DMS153 (cell line): ENCODE measurements at places on chromosomes 7 and 10.

DNA sequence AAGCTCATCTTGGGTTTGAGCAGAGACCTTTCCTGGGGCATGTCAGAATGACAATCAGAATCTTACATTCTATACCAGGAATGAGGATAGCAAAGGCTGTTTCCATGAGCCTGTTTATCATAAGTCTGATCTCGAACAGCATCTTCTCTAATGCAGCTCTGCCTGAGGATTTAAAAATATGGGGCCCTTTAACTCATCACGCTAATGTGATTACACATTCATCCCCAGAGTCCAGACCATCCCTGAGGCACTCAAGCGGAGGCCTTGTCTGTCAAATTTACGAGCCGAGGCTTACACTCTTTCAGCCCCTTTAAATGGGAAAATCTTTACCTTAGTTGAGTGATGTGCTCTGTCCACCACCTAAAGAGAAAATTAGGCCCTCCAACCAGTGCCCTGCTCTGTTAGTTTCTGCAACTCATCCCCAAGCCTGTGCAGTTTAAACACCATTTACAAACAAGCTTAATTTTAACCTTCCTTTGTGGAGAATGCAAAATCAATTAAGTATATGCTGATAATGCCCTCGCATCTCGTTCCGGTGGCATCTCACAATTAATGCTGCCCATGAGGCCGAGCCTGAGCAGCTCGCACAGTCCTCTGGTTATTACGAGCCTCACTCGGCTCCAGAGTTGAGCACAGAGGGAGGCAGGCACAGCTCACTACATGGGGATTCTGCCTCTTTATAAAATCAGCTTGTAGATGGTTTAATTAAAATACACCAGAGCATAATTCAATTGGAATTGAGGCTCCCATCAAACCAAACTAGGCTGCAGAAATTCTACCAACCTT, 16.0 kb downstream of the CHST15 start:
- no peak for DNase-seq

DNA sequence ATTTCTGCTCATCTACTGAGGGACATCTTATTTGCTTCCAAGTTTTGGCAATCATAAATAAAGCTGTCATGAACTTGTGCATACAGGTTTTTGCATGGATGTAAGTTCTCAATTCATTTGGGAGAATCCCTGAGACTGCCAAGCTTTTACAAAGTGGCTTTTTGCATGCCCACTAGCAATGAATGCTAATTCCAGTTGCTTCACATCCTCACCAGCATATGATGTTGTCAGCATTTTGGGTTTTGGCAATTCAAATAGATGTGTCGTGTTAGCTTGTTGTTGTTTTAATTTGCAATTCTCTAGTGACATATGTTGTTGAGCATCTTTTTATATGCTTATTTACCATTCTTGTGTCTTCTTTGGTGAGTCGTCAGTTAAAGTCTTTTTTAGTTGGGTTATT, 57.2 kb downstream of the RAB18 start:
- DNase-seq: no peak

DNA sequence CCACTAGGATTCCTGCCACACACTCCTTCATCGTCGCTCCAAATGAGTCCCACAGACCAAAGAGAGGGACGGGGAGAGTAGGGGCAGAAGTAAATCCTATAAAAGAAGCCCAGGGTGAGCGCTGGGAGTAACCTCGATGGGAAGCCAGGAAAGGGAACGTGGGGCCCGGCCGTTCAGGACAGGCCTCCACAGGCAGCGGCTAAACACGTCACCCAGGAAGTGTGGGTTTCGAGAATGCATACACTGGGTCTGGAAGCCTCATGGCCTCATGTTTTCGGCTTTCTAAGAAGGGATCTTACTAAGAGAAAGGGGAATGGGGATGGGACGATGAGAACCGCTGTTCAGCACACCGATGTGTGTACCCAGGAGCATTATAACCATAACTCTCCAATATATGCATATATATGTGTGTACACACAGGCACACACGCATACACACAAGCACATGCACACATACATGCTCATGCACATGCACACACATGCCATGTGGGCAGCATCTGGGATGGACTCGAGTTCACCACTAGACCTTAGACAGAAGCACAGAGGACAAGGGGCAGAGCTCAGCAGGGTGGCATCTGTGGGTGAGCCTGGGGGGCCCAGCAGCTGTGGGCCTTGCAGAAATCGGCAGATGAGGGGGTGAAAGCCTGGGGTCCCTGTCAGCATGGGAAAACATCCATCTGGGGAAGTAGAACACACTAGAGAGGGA, 14.8 kb upstream of the CNPY1 start:
- DNase-seq: no peak

- no peak for DNase-seq
Measured at GRCh38 chr10:127102176-127102575, 94.2 kb downstream of the INSYN2A start.

DNA sequence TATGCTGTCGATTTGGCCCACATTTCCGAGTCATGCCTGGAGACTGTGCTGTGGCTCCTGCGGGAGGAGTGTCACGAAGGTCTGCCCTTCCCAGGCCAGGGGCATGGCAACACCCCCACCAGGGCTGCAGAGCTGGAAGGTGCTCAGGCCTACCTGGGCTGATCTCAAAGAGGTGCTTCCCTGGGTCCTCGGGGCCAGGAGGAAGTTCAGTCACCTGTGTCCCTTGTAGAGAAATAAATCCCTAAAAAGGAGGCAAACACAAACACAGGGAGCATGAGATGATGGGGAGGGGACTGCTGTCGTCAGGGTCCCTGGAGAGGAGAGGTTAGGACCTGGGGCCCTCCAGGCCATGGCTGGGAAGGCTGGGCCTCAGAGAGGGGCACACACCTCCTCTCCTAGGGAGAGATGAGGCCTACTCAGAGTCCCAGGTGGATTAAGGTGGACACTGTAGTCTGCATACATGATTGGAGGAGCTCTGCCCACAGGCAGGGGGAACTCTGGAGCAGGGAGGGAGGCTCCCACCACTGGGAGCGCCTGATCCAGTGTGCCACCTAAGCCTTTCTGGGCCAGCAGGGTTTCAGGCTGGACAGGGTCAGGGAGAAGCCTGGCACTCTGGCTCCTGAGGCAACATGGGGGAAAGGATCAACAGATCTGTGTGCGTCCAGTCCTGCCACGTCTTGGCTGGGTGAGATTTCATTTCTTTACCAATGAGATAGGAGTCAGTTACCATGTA, 49.4 kb downstream of the ARHGAP22 start:
- DNase-seq: no peak

- no peak for DNase-seq
Measured at GRCh38 chr10:90718182-90718581, 139.7 kb downstream of the HTR7 start.
